AG09309 (cell line): ENCODE measurements at places on chromosomes 6 and 20.

- DNase-seq, result no peak
Measured at GRCh38 chr6:27868311-27868710, 43.9 kb downstream of the OR2B2 start.

GRCh38 chr6:129440691-129441090 is 269.3 kb downstream of the ARHGAP18 start:
- peak; percentile 1 for DNase-seq

GRCh38 chr20:23407781-23408464 is 13.4 kb downstream of the NAPB start:
- no peak for DNase-seq

DNA sequence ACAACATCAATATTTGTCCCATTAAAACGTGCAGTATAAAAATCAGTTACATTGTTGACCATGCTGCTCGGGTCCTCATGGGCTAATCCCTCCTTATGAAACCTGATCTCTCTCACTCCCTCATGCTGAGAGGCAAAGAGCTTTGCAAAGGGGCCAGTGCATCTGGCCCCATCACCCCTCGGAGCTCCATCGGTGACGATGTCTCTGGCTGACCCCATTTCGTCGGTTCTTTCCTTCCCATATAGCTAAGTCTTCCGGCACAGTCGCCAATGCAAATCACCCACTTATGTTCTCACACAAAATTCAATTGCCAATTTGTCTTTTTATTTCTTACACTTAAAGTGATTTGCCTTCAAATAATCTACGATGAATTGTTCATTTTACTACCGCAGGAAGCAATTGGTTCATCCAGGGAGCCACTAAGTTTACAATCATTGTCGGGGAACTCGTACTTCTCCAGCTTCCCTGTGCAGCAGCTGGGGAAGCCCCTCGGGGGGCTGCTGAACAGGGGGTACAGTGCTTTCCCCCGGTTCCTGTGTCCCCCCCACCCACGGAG is 199.8 kb upstream of the CDH4 start:
- DNase-seq, result no peak

GRCh38 chr6:159062976-159063375 is 18.2 kb upstream of the TAGAP start:
- DNase-seq, result no peak

- DNase-seq, result no peak
Measured at GRCh38 chr6:162187168-162187935, 540.2 kb downstream of the PRKN start.

DNA sequence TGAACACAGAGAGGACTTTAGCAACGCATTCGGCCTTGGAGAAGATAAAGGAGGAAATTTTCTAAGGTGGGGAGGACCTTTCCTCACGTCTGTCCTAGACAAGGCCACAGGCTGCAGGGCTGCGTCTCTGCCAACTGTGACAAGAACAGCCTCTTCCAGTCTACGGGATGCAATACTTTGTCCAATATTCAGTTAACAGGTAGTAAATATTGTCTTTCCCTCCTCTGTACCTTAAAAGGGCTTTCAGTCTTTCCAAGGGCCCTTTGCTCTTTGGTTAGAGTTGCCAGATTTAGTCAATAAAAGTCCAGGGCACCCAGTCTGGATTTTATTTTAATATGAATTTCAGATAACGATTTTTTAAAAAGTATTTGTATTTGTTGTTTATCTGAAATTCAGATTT is 78.2 kb downstream of the ELOVL4 start:
- DNase-seq, result no peak

DNA sequence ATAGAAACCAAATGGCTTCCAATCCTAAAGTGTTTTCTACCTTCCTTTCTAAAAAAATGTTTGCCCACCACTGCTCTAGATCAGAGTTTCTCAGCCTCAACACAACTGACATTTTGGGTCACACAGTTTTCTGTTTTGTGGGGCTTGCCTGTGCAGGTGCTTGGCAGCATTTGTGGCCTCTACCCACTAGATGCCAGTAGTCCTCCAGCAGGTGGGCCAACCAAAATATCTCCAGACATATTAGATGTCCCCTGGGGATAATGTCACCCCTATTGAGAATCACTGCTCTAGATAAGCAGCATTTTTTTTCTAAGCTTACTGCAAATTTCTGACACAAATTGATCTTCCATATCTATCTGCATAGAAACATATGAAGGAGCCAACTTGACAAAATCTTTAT is 26.3 kb upstream of the EPM2A start:
- DNase-seq, result no peak

DNA sequence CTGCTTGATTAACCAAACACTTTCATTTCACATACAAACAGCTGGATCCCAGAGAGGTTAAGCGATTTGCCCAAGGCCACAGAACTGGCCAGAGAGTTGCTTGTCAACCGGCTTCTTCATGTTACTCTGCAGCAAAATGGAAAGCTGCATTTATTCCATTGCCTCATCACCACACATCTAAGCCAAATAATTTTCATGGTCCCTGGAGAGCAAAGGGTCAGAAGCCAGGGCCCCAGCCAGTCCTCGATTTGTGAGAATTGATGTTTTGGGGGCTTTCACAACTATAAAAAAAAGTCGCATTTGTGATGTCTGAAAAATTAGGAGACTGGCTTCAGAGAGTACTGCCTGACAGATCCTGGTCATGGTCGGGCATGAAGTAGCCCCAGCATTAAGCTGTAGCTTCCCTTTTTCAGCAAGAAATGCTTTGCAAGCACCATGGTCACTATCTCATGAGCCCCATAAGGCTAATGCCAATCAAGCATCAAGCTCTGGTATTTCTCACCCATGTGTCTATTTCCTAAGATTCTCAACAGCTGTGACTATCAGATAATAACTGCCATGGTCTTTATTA is 95.8 kb downstream of the BANF2 start:
- DNase-seq, result no peak
